ENCODE measurements at places on chromosomes 7 and 10.

DNA sequence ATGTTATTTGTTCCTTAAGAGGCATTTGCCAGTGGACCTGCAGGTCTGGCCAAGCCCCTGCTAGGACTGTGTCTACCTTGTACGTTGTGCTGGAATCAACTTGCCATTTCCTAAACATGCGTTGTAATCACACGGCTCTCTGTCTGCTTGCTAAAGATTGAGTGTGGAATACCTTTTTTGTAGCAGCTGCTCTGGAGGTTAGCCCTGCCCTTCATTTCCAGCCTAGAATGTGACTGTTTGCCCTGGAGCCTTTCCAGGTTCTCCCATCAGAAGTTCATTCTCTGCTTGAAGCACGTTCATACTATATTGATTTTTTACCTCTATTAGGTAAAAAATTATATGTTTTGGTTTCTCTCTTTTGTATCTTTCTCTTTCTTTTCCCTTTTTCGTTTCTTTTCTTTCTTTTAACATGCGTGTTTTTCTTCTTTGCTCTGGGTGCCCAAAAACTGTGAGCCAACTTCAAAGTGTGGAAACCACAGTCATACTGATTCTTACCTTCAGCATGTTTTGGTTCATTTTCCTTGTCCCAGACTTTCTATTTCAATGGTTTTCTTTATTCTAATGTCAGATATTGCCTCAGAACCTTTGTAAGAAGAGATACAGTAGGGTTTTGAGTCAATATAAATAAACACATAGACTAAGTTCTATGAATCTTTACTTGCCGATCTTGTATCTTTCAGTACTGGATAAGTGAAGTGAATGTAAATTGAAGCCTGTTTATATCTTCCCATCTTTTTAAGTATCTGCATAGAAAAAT is 111.9 kb upstream of the RPA3 start:
- no peak for DNase-seq

DNA sequence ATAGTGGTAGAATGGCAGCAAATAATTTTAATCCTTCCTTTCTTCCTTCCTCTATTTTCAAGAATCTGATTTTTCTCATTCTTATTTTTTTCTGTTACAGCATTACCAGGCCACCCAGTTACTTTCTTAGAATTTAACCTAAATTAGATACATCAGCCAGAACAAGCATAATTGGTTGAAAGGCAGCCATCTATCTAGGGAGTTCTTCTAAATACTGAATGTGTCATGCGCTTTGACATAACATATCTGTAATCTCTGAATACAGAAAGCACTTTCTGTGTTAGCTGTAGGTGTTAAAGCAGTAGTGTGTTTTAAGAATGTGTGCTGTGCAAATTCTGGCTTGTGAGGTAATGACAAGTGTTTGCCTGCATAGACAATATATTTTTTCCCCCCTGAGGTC is 97.3 kb downstream of the BTRC start:
- no peak for DNase-seq

DNA sequence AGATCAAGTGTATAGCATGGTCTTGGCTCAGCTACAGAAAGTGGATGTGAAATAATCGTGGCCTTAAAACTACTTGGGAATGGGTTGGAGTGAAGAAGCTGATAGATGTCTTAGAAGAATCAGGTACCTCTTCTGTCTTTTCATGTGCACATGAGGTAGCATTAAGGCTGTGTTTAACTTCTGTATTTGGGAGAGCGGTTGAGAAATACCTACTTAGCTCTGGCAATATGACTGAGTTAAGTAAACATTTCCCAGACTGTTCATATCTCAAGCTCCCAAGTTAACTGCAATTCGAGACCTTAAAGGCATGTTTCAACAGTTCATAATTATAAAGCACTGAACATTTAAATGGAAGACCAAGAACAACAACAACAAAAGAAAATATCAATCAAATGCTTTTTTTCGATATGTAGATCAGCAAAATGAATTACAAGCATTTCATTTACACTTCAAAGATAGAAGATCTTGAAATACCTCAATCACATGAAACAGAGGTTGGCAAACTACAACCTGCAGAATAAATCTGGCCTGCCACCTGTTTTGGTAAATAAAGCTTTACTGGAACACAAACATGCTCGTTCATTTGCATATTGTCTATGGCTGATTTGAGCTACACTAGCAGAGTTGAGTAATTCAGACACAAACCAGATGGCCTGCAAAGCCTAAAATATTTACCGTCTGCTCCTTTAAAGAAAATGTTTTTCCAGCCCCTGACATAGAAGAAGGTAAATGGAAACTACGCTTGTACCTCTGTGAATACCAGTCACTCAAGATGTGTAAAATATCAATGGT is 337.1 kb upstream of the GLI3 start:
- DNase-seq: no peak

GRCh38 chr7:36260481-36260880 is 107.4 kb downstream of the EEPD1 start:
- no peak for DNase-seq

GRCh38 chr10:9853405-9854355 is 1164.0 kb upstream of the CELF2 start:
- DNase-seq: no peak

GRCh38 chr7:15686295-15686956 is at the start of gene MEOX2:
TSS of gene MEOX2 (minus strand) at chr7:15686683. CDS start at chr7:15686402, 281 bp downstream.
- no peak for DNase-seq

GRCh38 chr7:158391141-158391540 is 196.5 kb downstream of the PTPRN2 start:
- DNase-seq: no peak

- DNase-seq: no peak
Observed at GRCh38 chr10:11605807-11606408, 5.5 kb downstream of the USP6NL start.

- DNase-seq: no peak
Observed at GRCh38 chr10:61096056-61096455, 152.1 kb upstream of the RHOBTB1 start.

DNA sequence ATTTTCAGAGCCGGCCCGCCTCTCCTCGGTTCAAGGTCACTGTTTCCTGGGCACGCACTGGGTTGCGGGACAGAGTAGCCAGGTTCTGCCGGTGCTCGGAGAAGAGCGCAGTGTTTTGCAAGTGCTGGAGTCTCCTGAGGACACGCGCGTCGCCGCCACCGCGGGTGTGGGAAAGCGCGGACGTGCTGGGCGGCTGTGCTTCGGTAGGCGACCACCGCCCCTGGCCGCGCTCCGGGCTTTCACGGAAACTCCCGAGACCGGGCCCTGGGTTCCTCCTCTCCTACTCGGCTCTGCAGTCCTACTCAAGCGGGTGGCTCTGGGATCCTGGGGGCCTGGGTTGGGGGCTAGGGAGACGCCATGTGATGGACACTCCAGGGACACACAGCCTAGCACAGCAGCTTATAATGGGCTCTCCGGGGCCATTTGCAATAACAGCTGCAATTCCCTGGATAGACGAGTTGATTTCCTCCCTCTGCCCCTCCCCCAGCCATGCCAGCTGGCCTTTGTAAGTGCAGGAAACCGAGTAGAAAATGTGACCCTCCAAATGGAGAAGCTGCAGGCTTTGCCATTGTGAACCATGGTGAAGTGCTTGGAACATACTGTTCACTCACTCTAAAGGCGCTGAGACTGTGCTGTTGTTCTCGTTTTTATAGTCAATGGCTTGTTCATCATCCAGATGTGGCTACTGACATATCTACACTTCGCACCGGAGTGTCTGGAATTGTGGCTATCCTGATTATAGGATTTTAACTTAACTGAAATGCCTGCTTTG is 2.1 kb downstream of the FRAT1 start:
- DNase-seq: no peak

DNA sequence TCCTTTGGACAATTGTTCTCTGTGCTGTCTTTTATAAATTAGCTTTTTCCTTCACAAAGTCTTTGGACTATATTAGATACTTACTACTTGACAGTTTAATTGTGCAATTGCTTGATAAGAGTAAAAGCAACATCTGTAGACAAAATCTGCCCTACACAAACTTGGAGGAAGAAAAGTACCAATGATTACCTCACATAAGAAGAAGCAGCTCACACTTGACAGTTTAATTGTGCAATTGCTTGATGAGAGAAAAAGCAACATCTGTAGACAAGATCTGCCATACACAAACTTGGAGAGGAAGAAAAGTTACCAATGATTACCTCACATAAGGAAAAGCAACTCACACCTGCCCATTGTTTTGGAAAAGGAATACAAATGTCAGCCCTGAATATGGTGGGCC is 17.1 kb upstream of the SCIN start:
- no peak for DNase-seq

DNA sequence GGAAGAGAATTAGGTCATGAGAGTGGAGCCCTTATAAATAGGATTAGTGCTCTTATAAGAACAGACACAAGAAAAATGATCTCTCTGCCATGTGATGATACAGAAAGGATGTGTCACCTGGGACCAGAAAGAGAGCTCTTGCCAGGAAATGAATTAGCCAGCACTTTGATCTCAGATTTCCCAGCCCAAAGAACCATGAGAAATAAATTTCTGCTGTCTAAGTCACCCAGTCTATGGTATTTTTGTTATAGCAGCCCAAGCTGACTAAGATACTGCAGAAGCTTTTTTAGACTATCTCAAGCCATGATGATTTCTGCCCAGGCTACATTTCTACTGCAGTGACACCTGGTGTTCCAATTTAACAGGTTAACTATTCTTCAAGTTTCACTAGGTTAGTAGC is 84.8 kb downstream of the RSU1 start:
- DNase-seq: no peak

DNA sequence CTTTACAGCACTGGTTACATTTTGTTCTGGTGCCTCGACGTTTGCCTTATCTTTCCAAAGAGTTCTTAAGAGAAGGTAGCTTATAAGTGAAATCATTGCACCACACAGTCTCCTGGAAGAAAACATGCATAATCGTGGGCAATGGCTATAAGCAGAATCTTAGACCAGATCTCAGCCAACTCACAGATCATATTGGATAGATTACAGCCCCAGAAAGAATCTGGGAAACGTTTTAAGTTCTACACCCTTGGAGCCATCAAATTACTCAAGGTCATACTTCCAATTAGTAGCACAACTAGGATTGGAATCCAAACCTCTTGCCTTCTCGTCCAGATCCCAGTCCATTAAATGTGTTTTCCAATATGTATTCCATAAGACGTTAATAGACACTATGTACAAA is 8.8 kb upstream of the PDCD4 start:
- DNase-seq: no peak

GRCh38 chr7:24690251-24690650 is 67.0 kb downstream of the GSDME start:
- no peak for DNase-seq

DNA sequence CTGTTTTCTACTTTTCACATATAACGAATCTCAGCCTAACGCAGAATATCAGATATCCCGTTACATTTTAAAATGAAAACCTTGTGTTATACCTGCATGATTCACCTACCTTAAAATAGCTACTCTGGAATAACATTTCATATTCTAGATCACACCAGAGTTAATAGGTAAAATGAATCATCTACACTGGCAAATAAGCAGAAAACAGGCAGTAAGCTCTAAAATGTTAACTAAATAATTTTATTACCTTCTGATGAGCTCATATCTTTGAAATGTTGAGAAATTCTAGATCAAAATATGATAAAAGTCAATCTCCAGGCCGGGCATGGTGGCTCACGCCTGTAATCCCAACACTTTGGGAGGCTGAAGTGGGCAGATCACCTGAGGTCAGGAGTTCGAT is 71.3 kb downstream of the CPEB3 start:
- no peak for DNase-seq

DNA sequence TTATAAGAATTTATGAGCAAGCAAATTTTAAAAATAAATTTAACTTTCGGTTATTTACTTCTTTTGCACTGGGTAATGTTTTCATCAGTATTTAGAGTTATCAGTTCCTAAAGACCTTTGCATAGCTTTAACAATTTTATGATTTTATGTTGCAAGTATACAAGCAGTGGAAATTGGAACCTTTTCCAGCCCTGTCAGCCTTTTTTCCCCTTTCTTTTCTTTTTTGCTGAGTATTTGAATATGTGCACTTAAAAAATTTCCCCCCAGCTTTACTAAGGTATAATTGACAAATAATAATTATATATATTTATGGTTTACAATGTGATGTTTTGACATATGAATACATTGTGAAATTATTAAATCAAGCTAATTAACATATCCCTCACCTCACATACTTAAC is 62.6 kb downstream of the MKLN1 start:
- no peak for DNase-seq

GRCh38 chr7:114862406-114862805 is 59.5 kb upstream of the MDFIC start:
- no peak for DNase-seq

DNA sequence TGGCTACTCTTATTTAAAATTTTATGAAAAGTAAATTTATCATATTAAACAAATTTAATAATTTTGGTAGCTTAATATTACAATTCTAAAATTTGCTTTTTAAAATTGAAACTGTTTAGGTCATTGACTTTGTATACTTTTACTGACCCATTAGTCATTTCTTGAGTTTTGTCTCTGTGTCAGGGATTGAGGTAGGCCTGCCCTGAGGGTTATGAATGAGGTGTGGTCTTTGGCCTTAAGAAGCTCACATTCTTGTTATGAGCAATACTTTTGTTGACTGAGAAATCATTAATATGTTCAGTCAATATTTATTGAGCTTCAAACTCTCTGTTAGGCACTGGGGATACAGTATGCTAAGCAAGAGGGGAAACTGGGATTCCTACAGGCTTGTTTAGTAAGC is 47.0 kb upstream of the RPA3 start:
- DNase-seq: no peak

DNA sequence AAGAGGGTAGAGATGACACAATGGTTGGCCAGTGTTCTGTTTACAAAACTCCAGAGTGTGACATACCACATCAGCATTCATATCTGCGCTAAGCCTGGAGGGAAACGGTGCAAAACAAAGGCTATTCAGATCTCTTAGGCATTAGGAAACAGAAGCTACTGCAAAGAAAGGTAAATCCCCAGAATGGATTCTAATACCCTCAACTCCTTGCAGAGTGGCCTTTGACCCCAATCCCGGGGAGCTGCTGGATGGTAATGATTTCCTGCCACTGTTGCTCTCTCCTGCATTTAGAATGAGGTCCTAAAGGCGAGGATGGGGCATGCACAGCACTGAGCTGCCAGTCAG is 65.2 kb downstream of the AOAH start:
- DNase-seq: no peak

DNA sequence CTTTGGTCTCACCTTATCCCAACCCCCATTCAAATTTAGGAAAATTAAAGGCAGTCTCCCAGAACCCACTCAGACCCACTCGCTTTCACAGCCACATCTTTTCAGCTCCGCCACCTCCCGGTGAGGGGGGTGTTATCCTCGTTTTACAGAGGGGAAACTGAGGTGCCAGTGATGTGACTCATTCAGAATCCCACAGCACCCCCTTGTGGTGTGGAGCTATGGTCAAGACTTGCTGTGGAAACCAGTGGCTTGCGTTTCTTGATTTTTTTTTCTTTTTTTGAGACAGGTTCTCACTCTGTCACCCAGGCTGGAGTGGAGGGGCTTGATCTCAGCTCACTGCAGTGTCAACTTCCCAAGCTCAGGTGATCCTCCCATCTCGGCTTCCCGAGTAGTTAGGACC is 27.6 kb downstream of the SLC35G1 start:
- DNase-seq: no peak

GRCh38 chr10:76643511-76643911 is 994.1 kb downstream of the KCNMA1 start:
- DNase-seq: no peak

GRCh38 chr10:124663766-124664360 is 80.3 kb downstream of the FAM53B start:
- no peak for DNase-seq
